ENCODE measurements at places on chromosomes 1 and 21.

GRCh38 chr1:10910681-10911489, 101.6 kb upstream of the TARDBP start:
- DNase-seq, result no peak

DNA sequence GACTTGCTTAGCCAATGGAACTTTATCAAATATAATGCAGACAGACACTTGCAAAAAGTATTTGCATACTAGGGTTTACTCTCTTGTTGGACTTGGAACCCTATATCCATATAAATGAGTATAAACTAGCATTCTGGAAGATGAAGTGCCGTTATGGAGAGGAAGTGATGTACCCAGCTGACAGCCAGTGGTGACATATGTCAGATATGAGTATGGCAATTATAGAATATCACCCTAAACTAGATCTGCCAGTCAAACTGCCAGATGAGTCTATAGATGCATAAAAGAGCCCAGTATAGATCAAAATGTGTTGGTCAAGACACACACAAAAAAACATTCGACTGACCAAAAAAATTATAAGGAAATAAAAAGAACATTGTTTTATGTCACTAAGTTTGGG, 739.3 kb downstream of the PLA2G4A start:
- no peak for DNase-seq

- DNase-seq, result no peak
Observed at GRCh38 chr1:228144193-228144992, 4.3 kb downstream of the GUK1 start.

DNA sequence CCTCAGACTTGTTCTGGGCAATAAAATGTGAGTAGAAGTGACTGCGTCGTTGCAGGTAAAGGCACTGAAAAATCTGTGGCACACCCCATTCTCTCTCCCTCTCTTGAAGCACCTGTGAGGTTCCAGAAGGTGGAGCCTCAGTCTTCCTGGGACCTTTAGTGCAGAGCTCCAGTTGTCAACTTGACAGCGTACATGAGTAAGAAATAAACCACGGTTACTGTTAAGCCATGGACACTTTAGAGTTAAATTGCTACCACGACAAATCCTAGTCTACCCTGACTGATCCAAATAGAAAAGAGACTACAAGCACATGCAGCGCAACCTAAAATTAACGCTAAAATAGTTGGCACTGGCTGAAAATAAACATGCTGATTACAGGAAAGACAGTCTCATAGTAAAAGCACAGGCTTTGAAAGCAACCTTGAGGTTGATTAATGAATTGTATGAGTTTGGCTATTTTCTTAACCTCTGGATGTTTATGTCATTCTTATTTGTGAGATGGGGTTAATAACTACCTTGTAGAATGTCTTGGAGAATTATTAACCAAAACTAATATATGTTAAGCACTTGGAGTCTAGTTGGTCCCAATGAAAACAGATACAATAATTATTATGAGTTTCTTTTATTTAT, 93.0 kb upstream of the PLPPR4 start:
- DNase-seq, result no peak

- DNase-seq, result peak; percentile 94
Observed at GRCh38 chr21:36060159-36060921, at the start of gene SETD4. Gene SETD4 (minus strand): TSS chr21:36060526. CDS start chr21:36058888, 1,638 bp downstream.

DNA sequence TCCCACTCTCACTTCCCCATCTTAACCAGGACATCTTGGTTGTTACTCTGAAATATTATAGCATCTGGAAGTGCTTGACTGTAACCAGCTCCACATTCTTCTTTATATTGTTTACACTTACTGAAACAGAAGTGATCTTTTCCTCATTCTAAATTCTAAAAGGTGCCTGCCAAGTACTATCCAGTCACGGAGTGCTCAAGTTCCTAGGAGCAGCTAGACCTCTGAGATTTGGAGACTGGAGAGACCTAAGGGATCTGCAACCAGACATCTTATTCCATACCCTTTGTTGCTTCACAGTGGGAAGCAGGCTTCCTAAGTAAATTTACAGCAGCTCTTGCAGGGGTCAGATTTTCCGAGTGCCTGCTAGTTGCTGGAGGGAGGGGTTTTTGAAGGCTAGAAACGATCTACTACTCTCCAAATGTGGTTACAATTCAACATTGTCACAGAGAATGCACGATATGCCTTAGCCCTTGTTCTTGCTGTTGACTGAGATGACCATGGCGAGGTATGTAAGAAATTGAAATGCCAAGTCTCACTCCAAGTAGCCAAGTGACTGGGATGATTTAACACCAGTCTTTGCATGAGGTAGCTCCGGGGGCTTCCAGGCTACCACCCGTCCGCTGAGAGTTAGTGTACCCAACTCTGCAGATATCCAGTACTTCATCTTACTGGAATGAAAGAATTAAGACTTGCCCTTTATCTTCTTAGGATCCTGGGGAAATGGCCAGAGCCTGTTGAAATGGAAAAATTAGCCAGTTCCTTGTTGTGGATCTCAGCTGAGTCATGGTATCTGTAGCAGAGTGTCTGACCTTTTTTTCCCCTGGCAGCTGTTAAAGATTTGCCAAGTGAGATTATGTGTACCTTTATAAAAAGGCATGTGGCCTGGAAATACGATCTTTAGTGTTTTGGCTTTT, 150.8 kb downstream of the MAST2 start:
- no peak for DNase-seq

DNA sequence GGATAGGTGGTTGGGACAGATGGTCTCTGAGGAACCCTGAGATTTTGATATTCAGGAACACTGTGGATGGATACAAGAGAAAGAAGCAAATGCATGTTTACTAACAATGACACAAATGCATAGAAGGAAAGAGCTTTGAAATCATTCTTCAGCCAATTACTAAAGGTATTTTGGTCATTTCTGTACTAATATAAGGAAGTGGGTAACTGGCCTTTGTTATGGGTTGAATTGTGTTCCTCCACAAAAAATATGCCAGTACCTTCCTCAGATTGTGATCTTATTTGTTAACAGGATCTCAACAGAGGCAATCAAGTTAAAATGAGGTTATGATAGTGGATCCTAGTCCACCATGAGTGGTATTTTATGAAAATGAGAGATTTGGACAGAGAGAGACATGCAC, 68.7 kb upstream of the KCNA3 start:
- no peak for DNase-seq

- no peak for DNase-seq
Observed at GRCh38 chr1:81414488-81415015, 386.2 kb upstream of the ADGRL2 start.

GRCh38 chr1:22935433-22935832, 37.2 kb downstream of the LACTBL1 start:
- no peak for DNase-seq

GRCh38 chr1:203289281-203289981, 15.9 kb upstream of the BTG2 start:
- DNase-seq, result peak; percentile 74

- no peak for DNase-seq
Observed at GRCh38 chr1:169974067-169974466, 80.4 kb upstream of the SCYL3 start.

DNA sequence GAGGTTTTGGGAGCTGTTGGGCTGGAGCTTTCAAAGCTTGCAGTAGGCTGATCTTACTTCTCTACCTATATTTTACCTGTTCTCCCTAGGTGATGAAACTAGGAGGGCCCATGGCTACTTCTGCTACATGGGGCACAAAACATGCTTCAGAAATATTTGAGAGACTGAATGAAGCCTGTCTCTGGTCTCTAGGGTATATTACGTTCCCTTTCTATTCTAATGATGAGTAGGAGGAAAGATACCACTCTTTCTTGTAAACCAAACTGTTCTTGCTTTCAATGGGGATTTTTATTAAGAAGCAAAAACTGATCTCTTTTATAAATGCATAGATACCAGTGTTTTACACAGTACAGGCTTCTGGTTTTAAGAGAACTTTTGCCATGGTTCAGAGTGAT, 103.1 kb downstream of the GALNT2 start:
- no peak for DNase-seq

DNA sequence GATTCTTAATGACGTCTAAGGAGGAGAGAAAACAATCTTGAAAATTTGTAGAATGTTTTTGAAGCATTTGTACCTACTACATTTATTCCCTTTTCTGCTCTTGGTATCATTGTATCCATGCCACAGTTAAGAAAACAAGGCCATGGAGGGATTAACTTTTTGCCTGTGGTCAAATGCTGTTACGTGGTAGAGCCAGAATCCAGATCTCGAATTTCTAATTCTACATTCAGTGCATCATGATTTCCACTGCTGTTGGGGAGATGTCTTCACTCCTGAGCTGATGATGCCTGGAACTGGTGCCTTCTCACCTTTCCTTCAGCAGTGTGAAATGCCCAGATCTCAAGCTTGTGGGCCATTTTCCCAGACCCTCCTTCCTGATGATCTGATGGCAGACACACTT, 175.6 kb downstream of the HHAT start:
- DNase-seq, result no peak

DNA sequence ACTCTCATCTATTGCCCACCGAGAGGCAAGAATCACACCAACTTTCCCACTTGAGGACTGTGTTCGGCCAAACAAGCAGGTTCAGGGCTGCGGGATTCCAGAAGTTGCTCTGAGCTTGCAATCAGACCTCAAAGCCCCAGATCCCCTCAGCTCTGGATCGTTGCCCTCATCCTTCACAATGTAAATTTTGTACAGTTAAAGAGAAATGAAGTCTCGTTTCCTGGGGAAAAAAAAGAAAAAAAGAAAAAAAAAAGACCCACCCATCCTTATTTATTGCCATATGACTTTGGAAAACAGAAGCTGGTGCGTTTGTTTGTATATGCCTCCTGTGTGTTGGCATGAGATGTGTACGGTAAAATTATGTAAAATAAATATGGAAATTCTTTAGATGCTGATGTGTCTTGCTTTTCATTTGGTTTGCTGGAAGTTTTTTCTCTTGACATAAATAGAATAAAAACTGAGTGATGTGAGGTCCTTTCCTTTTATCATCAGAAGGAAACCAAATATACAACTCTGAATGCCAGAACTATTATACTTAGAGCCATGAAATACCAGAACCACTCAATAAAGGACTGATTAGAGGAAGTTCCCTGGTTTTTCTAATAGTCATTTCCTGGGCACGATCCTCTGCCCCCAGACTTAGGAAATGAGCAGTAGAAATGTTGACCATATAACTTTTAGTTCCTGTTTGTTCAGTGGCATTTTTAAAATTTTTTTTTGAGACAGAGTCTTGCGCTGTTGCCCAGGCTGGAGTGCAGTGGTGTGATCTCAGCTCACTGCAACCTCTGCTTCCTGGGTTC, 48.7 kb downstream of the LHX4 start:
- no peak for DNase-seq

DNA sequence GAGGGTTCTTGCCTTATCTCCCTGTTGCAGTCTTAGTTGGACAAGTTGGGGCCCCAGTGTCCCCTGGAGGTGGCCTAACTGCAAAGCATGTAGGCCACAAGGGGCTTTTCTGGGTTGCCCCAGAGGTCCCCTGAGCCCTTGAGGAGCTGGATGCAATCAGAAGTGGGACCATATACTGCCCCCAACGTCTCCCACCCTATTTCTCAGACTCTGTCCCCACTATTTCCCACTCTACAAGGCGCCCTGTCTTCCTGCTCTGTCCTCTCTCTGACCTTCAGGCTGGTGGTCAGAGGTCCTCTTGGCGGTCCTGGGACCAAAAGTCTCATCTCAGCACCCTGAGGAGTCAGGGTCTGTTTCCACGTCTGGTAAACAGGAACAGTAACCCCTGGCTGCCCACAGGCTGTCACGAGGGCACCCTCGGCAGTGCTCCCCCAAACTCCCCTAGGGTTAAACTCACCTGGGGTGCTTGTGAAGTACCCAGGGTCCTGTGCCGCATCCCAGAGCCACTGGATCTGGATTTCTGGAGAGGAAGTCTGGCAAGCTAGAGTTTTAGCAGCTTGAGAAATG, 14.9 kb downstream of the PROK1 start:
- no peak for DNase-seq

DNA sequence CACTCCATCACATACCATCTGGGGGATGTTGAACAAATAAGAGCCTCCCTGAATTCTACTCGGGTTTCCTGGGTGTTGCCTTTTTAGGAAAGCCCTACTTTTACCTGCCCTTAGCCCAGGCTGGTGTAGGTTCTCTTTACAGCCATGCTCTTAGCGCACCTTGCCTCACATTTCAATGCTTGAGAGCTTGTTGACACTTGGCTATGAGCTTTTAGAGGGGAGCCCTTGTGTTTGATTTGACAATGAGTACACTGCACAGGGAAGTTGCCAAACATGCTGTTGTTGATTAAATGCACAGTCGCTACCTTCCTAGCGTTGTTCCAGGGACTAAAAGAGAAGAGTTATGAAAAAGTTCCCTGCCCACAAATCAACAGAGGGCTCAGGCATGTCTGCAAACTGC, 103.8 kb downstream of the TRABD2B start:
- no peak for DNase-seq

- DNase-seq, result no peak
Observed at GRCh38 chr1:209780268-209780667, 4.1 kb downstream of the C1orf74 start.
